ENCODE measurements at places on chromosomes 1 and 21.

GRCh38 chr1:225691377-225691776 is 38.5 kb upstream of the ENAH start:
- DNase-seq, result no peak

- no peak for DNase-seq
These were observed 70.0 kb downstream of the AGPAT3 start for GRCh38 chr21:43934716-43935705.

- DNase-seq, result no peak
These were observed 74.6 kb downstream of the DNTTIP2 start for GRCh38 chr1:93804412-93804811.

GRCh38 chr1:189429610-189430009 is 1048.1 kb downstream of the BRINP3 start:
- no peak for DNase-seq

- no peak for DNase-seq
These were observed at the start of gene DDAH1 for GRCh38 chr1:85465099-85465785. DDAH1 (minus strand) TSS chr1:85465159; CDS start chr1:85465045, 114 bp downstream.

- no peak for DNase-seq
These were observed 58.0 kb downstream of the MDM4 start for GRCh38 chr1:204574016-204574864.

- DNase-seq, result no peak
These were observed 35.9 kb upstream of the RASAL2 start for GRCh38 chr1:178057912-178058534.

GRCh38 chr1:150909585-150910180 is 16.5 kb upstream of the SETDB1 start:
- no peak for DNase-seq

DNA sequence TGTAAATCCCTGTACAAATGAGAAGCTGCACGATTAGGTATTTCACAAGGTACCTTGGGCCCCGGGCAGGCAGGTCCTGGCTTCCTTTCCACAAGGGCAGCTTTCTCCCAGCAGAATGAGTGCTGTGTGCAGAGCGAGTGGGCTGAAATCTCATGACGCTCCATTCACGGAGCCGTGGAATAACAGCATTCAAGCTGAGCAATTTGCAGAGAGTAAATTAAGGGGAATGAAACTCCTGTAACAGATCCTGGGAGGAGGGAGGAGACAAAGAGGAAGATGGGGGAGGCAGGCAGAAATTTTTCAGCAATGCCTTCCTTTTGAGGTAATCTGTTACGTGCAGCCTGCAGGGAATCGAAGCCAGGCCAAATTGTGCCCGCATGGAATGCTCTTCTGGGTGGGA is 239.9 kb downstream of the TNR start:
- DNase-seq, result no peak

DNA sequence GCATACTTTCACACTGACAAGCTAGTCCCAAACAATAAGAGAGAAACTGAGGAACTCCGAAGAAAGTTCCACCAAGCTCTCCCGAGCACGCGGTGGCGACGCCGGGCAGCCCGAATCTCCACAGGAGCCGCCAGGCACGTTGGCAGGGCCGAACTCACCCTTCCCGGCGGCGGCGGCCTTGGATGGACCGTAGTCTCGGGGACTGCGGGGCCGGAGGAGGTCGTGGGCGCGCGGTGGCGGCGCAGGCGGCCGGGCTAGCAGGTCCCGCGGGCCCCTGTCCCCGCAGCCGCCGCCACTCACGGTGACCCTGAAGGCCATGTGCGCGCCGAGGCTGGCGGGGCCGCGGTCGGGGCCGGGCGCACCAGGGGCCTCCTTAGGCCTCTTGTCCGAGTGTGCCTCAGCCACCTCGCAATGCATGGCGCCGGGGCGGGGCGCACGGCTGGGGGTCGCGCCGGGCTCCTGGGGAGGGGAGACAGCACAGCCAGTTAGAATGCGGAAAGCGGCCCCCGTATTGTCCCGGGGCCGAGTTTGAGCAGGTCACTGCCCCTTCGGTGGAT is 1.2 kb downstream of the GLIS1 start:
- DNase-seq, result no peak

- DNase-seq, result no peak
These were observed 102.7 kb upstream of the IVNS1ABP start for GRCh38 chr1:185419718-185420117.

- DNase-seq, result no peak
These were observed 66.5 kb downstream of the PLPP3 start for GRCh38 chr1:56512724-56513494.
